Activated naive CD4-positive, alpha-beta T cell (primary cell): ENCODE measurements at places on chromosomes 3 and 15.

- DNase-seq: no peak
These were observed 2.0 kb downstream of the GMNC start for GRCh38 chr3:190860521-190860920.

- DNase-seq: no peak
These were observed 7.7 kb downstream of the STARD5 start for GRCh38 chr15:81316267-81316666.

- no peak for DNase-seq
These were observed 5.1 kb upstream of the SLC27A2 start for GRCh38 chr15:50176869-50177268.

GRCh38 chr3:22012471-22012870 is 261.5 kb upstream of the ZNF385D start:
- no peak for DNase-seq

DNA sequence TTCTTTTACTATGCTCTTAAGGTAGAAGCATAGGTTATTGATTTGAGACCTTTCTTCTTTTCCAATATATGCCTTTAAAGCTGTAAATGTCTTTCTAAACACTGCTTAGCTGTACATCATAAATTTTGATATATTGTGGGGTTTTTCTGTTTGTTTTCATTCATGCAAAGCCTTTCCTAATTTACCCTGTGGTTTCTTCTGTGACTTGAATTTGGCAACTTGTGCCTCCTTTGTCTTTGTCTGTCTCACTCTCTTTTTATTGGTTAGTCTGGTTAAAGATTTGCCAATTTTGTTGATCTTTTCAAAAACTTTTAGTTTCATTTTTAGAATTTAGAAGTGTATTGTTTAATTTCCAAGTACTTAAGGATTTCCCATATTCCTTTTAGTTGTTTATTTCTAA is 343.1 kb downstream of the OXSM start:
- DNase-seq: no peak

DNA sequence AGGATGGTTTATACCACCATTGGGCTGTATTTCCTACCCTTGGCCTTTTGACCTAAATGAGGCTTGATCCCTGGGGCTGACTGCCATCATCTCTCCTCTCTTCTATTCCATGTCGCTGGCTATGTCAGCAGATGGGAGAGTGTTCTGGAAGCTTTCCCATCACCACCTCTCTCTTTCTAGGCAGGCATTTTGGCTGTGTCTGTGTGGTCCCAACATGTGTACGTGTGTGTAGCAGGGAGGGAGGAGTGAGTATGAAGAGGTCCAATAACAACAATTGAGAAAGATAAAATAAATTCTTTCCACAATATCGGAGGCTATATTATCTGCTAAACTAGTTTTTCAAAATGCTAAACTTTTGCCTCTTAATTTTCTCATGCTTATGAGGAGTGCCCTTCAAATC is 34.1 kb downstream of the CGNL1 start:
- DNase-seq: no peak

DNA sequence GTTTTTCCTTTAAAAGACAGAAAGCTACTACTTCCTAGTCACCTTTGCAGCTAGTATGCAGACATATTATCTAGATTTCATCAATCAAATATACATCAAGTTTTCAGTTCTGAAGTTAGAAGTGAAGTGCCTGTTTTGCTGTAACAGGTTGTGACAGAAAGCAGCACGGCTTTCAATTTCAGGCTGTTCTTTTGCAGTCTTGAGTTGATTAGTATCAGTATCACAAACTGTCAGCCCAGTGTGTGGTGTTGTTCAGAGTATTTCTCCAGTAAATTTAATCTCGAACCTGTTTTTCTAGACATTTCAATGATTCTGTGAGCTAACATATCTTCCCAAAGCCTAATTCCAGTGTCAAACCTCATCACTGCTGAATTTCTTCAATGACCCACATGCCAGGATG is 1050.8 kb downstream of the DIPK2A start:
- no peak for DNase-seq

DNA sequence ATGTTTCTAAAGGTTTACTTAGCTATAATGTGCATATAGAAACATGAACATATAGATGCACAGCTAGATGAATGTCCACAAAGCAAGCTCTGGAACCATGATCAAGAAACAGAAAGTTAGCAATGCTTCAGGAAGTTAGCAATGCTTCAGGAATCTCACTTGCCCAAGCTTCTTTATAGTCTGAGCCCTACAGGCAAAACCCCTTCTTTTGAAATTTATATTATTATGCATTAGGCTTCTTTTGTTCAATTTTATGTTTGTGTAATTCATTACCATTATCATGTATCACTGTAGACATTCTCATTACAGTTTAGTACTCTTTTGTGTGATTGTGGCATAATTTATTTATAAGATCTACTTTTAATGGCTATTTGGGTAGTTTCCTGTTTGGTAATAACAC is 286.4 kb upstream of the BCHE start:
- DNase-seq: no peak
